ENCODE measurements at places on chromosomes 6 and 20. TPM values are rescaled to one million over a fixed set of nuclear protein-coding genes. Genes with fewer than 3 reads are reported as not detected.

Gene CST7
- not detected for total RNA-seq

Gene EBF4
- 3.2 TPM for total RNA-seq

Gene TFAP2D
- not detected for total RNA-seq

Gene POLR1C
- 45.8 TPM for total RNA-seq

Gene PTGIS
- 0.02 TPM for total RNA-seq

Gene NINL
- total RNA-seq, result 14.9 TPM

Gene IP6K3
- total RNA-seq, result 2.4 TPM

Gene PRDM13
- 1.3 TPM for total RNA-seq

Gene SUN5
- total RNA-seq, result not detected

Gene SPTLC3
- 0.02 TPM for total RNA-seq

Gene SLC52A3
- 0.38 TPM for total RNA-seq

Gene TCF15
- total RNA-seq, result not detected

Gene GHRH
- total RNA-seq, result not detected

Gene DOK5
- not detected for total RNA-seq

Gene MLN
- not detected for total RNA-seq

Gene SEMG1
- total RNA-seq, result not detected

Gene OR2B6
- not detected for total RNA-seq

Gene RNF144B
- 0.37 TPM for total RNA-seq

Gene CST4
- total RNA-seq, result not detected

Gene PEX3
- total RNA-seq, result 10.4 TPM

Gene CTSA
- total RNA-seq, result 109 TPM

Gene PTCRA
- not detected for total RNA-seq

Gene CPNE5
- total RNA-seq, result 0.18 TPM

Gene CLIC5
- not detected for total RNA-seq

Gene DAAM2
- total RNA-seq, result 0.20 TPM

Gene TRMT11
- 11.7 TPM for total RNA-seq

Gene PIGT
- total RNA-seq, result 96.5 TPM

Gene OXT
- total RNA-seq, result not detected

Gene CCR6
- 0.08 TPM for total RNA-seq

Gene FRK
- 1.0 TPM for total RNA-seq

Gene EEF1A2
- 153 TPM for total RNA-seq

Gene NKX2-4
- not detected for total RNA-seq

Gene OR2J3
- not detected for total RNA-seq

Gene SLC26A8
- total RNA-seq, result 0.07 TPM

Gene MRS2
- 19.1 TPM for total RNA-seq

Gene HLA-C
- total RNA-seq, result 52.5 TPM

Gene DSN1
- 22.4 TPM for total RNA-seq

Gene CLDN20
- total RNA-seq, result not detected

Gene C6orf132
- total RNA-seq, result 3.7 TPM

Gene MATN4
- 0.12 TPM for total RNA-seq

Gene SPATA2
- total RNA-seq, result 8.2 TPM

Gene CNR1
- total RNA-seq, result 2.4 TPM

Gene KIF25
- not detected for total RNA-seq

Gene IRF4
- 0.26 TPM for total RNA-seq

Gene SPATA25
- total RNA-seq, result 0.30 TPM

Gene C20orf144
- total RNA-seq, result 0.11 TPM

Gene SRSF12
- 1.2 TPM for total RNA-seq

Gene STK35
- 10.7 TPM for total RNA-seq

Gene EYS
- 0.11 TPM for total RNA-seq

Gene PPP1R3D
- 2.4 TPM for total RNA-seq

Gene IL17F
- total RNA-seq, result not detected

Gene FGD2
- not detected for total RNA-seq

Gene CCN6
- not detected for total RNA-seq

Gene FKBP1C
- total RNA-seq, result 2.1 TPM

Gene ZBP1
- 0.03 TPM for total RNA-seq

Gene ASIP
- total RNA-seq, result not detected

Data from A549 treated with AZD2906 at 1 μM for 4 hours (cell line).